NCI-H69 (cell line): ENCODE measurements at places on chromosomes 12 and 14.

DNA sequence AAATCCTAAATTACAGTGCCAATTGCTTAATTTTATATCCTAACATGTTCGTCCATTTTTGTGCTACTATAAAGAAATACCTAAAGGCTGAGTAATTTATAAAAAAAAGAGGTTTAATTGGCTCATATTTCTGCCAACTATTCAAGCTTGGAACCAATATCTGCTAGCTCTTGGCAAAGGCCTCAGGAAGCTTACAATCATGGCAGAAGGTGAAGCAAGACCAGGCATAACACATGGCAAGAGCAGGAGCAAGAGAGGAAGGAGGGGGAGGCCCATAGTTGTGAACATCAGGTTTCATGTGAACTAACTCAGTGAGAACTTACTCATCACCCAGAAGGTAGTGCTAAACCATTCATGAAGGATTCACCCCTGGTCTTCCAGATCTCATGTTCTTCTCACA is 494.3 kb downstream of the CCER1 start:
- no peak for DNase-seq

- DNase-seq, result no peak
These were observed 980 bp upstream of the LTBR start for GRCh38 chr12:6382982-6383381.

DNA sequence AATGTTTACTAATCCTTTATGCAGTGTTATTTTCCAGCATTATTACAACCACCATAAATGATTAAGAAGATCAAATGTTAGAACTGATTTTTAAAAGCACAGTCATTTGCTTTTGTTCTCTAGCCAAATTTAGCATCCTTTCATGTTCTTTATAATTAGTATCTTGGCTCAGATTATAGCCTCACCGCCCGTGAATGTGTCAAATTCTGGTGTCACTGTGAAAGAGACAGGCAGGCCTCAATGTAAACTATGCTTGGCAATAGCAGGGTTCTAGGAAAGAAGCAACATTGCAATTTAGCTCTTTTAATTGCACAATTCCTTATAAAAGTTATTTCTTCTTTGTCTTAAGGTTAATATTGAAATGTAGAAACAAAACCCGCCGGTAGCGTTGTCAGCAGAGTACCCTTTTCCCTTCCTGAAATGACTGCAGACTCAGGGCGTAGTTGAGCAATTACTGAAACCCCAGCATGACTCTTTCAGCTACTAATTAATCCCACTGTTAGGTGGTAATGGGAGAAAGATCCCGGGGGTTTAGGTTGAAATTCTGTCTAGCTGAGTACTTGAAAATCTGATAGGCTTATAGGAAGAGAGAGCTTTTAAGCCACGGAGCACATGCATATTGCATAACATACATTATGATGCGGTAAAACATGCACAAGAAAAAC is 1600.5 kb upstream of the SEL1L start:
- peak; percentile 97 for DNase-seq

DNA sequence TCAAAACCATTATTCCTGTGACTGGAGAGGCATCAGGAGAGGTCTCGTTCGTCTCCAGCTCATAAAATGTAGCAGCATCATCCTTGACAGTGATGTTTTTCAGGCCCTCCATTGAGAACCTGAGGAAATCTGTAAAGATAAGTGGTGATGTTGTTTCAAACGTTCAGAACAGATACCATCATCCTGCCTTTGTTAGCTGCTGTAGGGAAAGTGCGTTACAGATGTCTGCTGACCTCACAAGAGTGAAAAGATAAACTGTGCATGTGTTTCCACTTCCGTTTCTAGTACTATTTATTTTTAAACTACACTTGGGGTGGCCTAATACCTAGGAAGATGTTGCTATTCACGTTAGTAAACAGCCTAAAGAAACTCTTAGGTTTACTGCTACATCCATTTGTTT is 28.4 kb downstream of the BCL2L14 start:
- DNase-seq, result no peak

DNA sequence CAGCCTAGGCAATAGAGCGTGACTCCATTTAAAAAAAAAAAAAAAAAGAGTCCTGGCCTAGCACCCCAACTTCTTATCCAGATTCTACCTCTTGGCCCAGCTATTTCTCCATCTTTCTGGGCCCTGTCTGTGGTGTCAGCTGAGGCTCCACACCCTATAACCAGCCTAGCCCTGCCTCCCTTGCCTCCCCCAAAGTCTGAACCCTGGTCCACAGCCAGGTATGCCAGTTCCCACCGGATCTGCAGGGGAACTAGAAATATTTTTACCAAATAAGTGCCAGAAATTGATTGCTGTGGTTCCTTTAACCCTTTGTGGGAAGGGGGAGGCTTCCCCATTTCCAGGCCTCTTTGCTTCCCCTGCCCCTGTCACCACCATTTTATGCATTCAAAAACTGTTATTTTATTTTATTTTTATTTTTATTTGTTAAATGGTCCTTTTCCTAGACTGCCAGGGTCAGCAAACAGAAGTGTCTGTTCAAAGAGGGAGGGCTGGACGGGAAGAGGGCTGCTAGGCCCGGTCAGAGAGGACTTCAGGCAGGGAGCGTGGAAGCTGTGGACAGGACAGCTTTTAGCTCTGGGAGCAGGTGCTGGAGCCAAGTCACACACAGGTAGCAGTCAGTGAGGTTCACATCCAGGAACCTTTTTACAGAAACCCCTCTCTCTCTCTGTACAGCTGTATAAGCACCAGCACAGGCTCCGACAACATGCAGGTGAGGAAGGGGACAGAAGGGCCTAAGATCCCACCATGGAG is 23.2 kb downstream of the TTC9 start:
- DNase-seq, result no peak

DNA sequence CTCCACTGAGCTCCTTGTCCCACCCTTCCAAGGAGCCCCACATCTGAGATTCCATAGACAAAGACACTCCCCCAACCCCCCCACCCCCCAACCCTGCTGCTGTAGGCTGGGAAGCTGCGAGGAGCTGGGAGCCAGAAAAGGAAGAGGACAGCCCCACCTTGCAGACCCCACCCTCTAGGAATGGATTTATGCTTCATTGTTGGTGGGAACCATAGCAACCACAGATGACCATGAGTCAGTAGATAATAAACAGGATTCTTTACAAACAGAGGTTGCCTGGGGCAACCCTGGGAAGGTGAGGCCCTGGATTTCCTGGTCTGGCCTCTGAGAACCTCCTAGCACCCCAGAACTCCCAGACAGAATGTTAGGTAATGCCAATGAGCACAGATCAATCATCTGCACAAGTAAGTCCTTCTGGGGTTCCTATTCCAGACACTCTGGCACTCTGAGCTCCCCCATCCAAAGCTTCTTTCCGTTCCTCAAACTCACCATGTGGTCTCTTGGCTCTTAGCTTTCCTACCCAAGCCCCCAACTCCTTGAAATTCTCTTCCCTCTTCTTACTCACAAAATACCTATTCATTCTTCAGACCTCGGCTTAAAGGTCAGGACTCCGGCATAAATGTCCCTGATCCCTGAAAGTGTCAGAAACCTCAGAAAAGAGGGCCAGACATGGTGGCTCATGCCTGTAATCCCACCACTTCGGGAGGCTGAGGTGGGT is 15.2 kb upstream of the PLEKHG6 start:
- peak; percentile 86 for DNase-seq

- no peak for DNase-seq
These were observed 14.5 kb upstream of the MAP1LC3B2 start for GRCh38 chr12:116544656-116545055.

- DNase-seq, result no peak
These were observed 45.5 kb downstream of the ZNF664 start for GRCh38 chr12:124018539-124018938.

DNA sequence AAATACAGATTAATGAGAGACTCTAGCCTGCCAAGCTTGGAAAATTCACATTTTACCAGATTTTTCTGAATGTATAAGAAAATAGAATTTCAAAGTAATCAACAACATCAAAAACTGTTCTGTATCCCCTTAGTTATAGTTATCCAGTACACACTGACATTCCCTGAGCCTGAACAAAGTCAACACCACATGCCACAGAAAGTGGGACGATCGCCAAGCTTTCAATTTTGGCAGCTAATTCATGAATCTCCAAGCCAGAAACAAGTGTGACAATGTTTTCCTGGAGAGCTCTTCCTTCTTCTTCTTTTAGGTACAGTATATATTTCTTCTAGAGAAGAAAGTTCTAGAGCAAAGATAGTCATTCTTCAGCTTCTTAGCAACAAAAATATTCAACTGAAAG is 290.2 kb downstream of the PRKD1 start:
- peak; percentile 85 for DNase-seq

DNA sequence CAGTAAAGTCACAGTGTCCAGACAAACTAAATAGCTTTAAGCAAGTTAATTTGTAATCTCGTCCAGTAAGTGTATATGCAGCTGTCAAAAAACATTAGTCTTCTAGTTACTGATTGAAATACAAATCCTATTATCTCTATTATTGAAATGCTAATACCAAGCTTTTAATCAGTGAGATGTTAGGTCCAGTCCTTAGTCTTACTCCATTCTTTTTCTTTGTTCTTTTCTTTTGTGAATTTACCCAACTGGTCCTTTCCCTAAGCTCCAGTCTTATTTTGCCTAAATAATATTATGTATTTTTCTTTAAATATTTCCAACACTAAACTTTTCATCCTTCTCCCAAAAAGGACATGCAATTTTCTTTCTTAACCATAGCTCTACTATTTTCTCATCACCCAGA is 57.2 kb downstream of the TSPAN19 start:
- DNase-seq, result no peak

DNA sequence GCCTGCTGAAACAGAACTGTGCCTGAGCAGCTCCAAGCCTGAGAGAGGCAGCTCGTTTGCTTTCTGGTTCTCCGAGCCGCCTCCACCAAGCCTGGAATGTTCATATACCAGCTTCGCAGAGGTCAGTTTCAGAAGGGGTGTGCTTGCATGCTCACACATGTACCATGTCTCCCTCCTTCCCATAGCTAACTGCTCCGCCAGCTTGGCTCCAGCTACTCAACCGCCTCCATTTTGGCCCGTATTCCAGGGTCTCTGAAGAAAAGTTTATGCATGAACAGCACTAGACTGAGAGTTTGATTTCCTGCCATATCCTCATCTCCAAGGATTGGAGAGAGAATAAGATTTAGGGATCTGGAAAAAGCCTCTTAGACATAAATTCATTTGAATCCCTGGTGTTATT is 103.7 kb downstream of the SMOC1 start:
- no peak for DNase-seq

DNA sequence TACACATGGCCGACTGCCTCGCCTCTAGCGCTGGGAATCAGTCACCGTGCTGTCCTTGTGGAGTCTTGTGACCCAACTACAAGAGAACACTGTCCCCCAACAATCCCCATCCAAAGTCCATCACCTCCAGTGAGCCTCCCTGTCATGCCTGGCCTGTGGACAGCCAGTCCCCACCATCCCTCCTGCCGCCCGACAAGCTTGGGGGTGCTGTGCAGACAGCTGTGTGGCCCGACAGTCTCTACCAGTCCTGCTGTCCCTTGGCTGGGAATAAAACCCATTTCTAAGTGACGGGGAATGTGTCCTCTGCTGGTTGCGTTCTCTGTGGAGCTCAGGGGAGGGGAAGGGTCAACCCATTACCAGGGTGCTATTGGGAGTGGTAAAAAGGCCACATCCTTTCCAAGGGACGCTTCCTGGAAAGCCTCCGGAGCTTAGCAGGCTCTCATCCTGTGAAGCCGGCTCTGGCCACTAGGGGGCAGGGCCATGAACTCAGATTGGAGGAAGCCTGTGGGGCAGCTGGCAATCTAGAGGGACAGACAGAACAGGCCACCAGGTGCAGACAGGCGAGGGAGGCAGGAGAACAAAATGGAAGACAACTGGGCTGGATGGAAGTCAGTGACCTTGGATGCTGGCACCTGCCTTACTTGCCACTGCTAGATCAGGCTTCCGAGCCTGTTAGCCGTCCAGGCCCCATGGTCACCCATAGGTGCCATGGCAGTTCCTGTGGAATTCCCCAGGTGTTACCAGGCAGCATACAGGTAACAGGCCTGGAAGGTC is 12.0 kb upstream of the BLTP3B start:
- DNase-seq, result peak; percentile 83

GRCh38 chr14:51400139-51400538 is 160.1 kb downstream of the TMX1 start:
- DNase-seq, result no peak

DNA sequence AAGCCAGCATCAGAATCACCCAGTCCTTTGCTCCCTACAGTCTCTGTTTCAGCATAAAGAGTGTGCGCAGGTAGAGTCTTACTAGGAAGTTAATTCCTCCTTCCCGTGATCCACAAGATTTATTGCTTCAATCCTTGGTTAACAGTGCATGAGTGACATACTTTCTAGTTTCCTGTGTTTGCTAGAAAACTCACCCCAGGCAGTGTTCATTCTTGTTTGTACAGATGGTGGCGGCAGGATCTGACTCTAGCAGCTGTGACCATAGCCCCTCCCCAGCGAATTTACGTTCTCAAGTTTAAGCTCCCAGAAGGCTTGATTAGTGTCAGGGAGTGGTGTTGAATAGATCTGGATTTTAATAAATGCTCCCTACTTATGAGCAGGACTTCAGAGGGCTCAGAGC is 75.9 kb upstream of the ANO2 start:
- peak; percentile 92 for DNase-seq

DNA sequence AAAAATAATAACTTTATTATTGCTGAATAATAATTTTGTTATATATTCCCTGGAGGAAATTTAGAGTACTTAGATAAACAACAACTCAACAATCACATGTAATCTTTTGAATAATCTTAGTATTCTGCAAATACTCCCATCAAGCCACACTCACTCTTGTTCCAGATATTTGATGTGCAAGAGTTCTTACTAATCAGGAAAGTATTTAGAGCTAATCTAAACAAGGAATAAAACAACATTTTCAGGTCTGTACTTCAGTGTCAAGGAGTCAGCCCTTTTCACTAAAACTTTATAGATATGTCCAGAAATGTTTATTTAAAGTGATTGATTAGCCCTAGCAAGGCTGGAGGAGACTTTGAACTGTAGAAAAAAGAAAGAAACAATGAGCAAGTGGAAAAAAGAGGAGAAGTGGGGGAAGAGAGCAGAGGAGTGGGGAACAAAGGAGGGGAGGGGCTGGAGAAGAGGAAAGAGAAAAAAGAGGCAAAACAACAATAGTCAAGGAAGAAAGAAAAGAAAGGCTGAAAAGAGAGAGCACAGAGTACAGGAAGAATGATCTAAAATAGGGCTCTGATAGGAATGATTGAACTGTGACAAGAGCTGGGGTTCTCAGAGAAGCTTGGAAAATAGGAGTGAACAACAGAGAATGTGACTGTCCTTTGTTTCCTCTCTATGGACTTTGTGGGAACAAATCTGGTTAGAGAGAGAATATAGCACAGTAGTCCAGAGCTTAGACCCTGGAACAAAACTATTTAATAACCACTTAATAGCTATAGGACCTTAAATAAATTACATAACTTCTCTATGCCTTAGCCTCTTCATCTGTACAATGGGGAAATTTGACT is 238.7 kb downstream of the AKAP6 start:
- DNase-seq, result no peak

DNA sequence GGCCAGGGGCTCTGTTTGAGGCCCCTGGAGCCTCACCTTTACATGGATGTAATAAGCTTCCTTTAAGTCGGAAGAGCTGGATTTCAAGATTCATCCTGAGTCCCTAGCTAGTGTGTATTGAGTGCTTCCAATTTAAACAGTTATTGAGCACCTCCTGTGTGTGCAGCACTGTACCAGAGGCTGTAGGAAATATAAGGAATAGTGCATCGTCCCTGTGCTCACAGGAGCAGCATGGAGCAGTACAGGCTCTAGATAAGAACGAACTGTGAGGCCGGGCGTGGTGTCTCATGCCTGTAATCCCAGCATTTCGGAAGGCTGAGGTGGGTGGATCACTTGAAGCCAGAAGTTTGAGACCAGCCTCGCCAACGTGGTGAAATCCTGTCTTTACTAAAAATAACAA is 65.8 kb upstream of the METAP2 start:
- DNase-seq, result no peak

- no peak for DNase-seq
These were observed 21.1 kb downstream of the BTBD6 start for GRCh38 chr14:105269405-105269804.
